ENCODE measurements at places on chromosomes 2 and 18.

GRCh38 chr2:101578671-101579070 lies 103.8 kb upstream of the RFX8 start:
- DNase-seq: no peak

DNA sequence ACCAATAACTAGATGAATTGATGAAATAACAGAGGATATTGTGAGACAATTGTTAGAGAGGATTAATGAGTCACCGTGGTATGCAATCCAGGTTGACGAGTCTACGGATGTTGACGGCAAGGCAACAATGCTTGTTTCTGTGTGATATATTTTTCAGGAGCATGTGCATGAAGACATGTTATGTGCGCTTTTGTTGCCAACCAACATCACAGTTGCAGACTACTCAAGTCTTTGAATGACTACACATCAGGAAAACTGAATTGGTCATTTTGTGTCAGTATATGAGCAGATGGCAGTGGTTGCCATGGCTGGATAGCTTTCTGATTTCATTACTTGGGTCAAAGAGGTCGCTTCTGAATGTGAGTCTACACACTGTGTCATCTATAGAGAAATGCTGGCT lies 96.8 kb upstream of the CRACDL start:
- DNase-seq: no peak

- no peak for DNase-seq
These were observed 237.9 kb downstream of the HAUS1 start for GRCh38 chr18:46341986-46342525.

GRCh38 chr2:212898011-212898410 lies 253.4 kb downstream of the IKZF2 start:
- no peak for DNase-seq

DNA sequence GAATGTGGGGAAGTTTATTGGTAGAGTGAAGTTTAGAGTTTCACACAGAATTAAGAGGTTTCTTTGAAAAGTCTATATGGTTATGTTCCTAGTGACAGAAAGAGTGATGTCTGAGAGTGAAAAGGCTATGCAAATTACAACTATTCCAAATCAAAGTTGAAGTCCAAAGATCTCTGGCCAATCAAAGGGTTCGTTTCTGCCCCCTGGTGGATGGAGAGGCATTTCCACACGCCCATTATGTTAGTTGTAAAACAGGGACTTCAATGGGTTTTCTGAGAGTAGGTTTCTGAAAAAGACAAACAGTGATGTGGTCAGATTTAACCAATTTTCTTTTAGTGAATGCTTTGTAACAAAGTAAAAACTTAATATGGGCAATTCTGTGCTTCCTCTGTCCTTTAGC lies 441.5 kb upstream of the POU3F3 start:
- peak; percentile 51 for DNase-seq

GRCh38 chr2:197078535-197078934 lies 152.0 kb upstream of the PGAP1 start:
- DNase-seq: no peak

Data from K562 (cell line).